Stimulated activated CD8-positive, alpha-beta memory T cell treated with anti-CD3 and anti-CD28 coated beads, Interleukin-12 subunit alpha, Interleukin-12 subunit beta, amount 100 ng/mL, for 4 hours (primary cell): ENCODE measurements at places on chromosomes 2 and 18.

DNA sequence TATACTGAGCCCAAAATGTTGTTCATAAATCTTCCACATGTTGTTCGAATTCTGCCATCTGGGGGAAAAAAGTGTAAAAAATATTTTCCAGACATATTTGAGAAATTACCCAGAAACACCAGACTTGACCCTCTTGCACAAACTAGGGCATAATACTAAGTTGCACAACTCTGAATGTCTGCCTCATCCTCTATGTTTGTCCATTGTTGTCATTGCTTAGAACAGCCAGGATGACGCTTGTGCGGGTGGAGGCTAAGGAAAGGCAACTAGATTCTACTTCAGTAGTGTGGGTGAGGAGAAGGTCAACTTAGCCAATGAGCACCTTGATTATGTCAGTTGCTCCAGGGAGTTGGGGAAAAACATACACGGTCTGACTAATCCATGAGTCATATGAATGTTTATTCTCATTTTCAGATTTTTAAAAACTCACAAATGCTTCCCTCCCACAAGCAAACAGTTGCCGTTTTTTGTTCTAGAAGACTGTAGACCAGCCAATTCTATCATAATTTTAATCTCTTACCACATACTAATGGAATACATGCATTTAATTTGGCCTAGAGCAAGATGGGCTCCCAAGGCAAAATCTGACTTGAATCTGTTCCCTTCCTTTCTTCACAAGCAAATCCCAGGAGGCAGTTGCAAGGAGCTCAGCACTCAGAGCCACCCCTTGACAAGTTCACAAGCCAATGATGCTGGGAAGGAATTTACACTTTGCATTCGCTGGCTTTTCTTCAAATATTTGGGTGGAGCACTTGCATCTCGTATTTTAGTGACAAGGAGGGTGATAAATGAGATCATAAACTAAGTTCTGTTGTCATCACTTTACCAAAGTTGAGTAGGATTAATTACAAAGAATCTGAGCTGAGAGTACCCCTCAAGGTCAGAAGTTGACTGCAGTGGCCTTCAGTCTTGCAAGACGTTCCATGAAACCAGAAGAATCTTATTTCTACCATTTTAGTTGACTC, 163.2 kb upstream of the TWIST2 start:
- DNase-seq: no peak

DNA sequence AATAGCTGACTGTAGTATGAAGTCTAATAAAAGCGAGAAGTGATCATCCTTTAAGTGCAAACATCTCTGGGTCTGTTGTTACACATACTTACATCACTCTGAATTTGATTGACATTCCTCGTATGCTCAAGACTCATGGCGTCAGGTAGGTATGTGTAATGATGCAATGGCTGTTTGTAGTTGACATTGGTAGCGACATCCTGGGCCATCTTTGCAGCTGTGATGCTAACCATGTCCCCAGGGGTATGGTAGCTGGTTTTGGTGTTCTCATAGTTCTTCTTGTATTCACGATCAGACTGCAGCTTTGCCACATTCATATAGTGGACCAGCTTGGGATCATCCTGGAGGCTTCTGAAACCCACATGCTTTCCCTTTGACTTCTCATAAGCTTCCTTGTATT, 62.0 kb downstream of the NEB start:
- DNase-seq: no peak

DNA sequence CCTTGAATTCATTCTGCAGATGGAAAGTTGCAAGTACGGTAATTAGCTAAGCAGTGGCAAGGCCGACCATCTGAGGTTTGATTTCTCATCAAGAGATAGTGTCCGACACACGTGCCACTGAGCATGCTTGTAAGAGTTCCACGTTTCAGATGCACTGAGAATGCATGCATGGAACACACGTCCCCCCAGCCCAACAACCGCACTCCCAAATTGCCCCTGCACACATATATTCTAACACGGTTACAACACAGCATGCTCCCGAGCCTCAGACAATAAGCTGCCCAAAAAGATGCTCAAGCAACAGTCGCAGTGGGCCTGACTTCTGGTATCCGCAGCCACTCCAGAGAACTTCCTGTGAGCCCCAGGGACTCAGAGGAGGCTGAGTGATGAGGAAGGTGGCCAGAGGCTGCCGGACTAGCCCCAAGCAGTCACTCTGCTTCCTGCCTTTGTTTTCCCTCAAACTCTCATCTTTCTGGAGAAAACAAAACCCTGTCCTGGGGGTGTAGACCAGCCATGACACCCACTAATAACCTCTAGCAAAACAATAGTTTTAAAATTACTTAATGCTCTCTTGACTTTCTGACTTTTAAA, 204.0 kb downstream of the TGIF1 start:
- DNase-seq: no peak

GRCh38 chr18:78583739-78584458, 395.7 kb upstream of the SALL3 start:
- DNase-seq: no peak

DNA sequence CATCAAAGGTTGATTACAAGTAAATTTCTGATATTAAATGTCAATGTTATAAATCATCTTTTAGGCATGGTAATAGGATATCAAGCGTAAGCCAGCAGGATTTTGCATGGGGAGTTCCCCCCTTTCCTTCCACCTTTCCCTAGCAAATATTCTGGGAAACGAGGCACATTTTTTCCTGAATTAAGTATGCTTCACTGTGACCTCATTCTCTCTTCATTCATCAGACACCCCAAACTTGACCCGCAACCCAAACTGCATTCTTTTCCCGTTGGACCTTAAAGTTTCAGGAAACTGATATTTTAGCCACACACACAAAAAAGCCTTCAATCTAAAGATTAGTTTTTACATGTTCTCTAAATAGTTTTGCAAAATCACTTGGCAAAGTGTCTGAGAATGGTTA, 214.5 kb upstream of the CTAGE1 start:
- DNase-seq: no peak

GRCh38 chr2:55111570-55112228, 61.4 kb upstream of the RTN4 start:
- DNase-seq: no peak

- no peak for DNase-seq
Measured at GRCh38 chr2:241925277-241925676, 55.7 kb downstream of the RTP5 start.

- DNase-seq: no peak
Measured at GRCh38 chr18:61448316-61448715, 115.1 kb downstream of the CDH20 start.

- DNase-seq: no peak
Measured at GRCh38 chr18:32542221-32542798, 71.6 kb upstream of the GAREM1 start.

GRCh38 chr2:112708968-112709367, 11.9 kb upstream of the NT5DC4 start:
- DNase-seq: no peak

DNA sequence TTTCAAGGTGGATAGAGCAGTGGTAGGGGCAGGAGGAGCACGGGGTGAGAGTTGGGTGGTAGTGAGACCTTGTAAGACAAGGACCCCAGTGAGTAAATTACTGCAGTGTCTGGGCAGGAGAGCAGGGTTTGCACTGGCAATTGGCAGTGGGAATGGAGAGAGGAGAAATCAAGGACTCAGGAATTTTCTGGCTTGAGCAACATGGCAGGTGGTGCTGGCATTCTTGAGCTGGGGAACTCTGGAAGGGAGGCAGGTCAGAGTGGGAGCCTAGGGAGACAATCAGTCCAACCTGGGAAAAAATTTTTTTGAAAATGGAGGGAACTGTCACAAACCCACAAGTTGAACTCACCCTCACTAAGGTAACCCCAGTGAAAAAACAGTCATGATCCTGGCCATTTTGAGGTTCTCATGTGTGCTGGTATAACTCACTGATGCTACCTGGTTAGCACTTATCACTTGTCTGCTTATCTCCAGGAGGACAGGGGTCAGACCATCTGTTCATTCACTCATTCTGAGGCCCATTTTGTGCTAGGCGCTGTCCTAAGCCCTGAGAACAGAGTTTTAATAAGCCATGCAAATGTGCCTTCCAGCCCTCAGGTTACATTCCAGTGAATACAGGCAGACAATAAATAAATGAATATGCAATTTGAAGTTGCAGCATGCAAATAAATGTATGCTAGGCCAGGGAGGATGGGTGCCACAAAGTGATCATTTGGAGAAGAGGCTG, 92.2 kb upstream of the SEC11C start:
- DNase-seq: no peak

- no peak for DNase-seq
Measured at GRCh38 chr18:30527226-30527625, 515.3 kb downstream of the DSC3 start.

DNA sequence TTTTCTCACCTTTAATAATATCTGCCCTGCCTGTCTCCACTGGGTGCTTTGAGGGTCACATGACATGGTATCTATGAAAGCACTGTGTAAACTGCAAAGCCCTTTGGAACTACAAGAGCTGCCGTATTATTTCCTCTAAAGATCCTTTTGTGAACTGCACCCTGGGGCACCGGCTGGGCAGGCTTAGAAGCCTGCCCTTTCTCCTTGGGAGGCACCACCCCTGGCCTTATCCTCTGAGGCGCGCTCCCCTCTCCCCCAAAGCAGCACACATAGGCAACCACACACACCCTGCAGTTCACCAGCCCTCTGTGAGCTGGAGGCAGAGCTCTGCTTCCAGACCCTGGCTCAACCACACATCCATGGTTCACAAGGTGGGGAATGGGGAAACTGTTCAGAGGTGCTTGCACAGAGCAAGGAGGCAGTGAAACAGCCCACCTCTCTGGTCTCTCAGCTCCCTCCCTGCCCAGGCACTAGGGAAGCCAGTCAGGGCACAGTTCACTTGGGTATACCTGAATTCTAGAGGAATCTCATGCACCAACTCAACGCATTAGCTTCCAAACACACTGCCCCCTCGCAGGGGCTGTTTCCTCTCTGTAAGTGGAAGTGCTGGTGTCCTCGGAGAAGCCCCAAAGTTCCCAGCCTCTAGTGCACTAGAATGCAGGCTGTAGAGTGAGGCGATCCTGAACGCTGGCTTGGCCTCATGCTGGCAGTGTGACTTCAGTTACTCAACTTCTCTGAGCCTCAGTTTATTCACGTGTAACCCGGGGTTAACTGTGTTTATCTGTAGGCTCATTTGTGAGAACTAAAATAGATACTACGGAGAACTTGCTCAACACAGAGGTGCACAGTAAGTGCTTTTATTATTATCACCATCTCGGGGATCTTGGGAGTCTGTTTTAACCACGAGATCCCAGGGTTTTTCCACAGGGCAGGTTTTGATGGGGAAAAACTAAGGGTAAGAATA, 11.0 kb downstream of the SIGLEC15 start:
- no peak for DNase-seq

GRCh38 chr2:106161938-106162820, 31.9 kb downstream of the UXS1 start:
- no peak for DNase-seq

DNA sequence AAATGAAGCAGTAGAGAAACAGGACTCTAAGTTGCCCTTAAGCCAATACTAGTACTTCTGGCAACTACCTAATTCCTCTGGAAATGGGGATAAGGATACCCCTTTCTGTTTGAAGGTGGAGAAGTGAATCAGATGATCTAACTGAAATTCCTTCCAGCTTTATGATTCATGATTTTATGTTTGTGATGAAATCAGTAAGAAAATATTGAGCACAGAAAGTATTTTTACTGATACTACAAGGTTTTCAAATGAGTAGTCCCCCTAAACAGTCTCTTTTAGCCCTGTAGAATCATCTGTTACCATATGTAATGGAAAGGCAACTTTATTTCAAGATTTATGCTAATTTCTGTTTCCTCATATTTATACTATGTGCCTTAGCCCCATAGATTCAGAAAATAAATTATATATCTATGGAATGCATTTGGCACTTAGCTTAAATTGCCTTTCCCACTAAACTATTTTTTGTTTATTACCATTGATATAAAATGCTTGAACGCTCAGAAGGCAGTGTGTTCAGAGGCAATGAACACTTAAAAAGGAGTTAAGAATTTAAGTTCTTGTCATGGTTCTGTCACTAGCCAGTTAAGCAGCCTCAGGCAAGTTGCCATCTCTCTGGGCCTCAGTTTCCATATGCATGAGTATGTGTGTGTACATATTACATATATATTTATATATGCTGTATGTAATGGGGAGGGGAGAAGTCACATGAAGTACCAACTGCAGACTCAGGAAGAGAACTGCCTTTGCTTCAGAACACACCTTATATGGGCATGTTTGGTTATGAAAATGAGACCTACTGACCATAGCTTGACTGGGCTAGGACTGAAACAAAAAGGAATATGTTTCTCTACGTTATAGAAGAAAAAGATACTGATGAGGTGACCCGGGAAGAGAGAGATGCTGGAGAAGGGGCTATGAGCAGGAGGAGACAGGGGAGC, 97.7 kb downstream of the CDC42EP3 start:
- no peak for DNase-seq

DNA sequence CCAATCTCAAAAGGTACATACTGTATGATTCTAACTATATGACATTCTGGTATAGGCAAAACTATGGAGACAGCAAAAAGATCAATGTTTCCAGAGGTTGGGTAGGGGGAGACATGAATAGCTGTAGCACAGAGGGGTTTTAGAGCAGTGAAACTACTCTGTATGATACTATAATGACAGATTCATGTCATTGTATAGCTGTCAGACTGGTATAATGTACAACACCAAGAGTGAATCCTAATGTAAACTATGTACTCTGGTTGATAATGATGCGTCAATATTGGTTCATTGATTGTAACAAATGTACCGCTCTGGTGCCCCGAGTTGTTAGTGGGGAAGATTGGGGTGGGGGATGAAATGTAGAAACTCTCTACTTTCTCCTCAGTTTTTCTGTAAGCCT, 172.4 kb upstream of the SPOPL start:
- DNase-seq: no peak

GRCh38 chr2:220341014-220341413, 713.6 kb downstream of the SLC4A3 start:
- no peak for DNase-seq

GRCh38 chr18:2920027-2920426, 73.2 kb downstream of the EMILIN2 start:
- no peak for DNase-seq

GRCh38 chr2:226216575-226216974, 583.0 kb downstream of the IRS1 start:
- no peak for DNase-seq

GRCh38 chr2:159921752-159922404, 123.9 kb upstream of the CD302 start:
- peak; percentile 47 for DNase-seq

DNA sequence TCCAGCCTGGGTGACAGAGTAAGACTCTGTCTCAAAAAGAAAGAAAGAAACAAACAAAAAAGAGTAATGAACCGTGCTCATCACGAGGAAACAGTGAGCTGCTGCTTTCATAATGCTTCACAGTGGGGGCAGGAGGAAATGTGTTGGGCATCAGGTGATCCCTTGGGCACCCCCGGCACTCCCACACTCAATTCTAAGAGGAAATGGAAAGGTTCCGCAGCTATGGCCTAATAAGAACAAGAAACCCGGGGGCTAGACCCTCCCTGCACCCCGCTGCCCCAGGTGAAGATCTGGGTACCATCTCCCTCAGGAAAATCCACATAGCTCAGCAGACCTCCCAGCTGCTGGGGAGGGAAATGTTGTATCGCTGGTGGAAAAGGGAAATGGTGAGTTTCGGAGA, 118.9 kb downstream of the LPIN1 start:
- DNase-seq: no peak

- no peak for DNase-seq
Measured at GRCh38 chr2:41116106-41116797, 664.4 kb upstream of the SLC8A1 start.
